ENCODE measurements at places on chromosomes 7 and 10.

GRCh38 chr7:151271699-151272355 lies 23.3 kb upstream of the SMARCD3 start:
- no peak for DNase-seq

DNA sequence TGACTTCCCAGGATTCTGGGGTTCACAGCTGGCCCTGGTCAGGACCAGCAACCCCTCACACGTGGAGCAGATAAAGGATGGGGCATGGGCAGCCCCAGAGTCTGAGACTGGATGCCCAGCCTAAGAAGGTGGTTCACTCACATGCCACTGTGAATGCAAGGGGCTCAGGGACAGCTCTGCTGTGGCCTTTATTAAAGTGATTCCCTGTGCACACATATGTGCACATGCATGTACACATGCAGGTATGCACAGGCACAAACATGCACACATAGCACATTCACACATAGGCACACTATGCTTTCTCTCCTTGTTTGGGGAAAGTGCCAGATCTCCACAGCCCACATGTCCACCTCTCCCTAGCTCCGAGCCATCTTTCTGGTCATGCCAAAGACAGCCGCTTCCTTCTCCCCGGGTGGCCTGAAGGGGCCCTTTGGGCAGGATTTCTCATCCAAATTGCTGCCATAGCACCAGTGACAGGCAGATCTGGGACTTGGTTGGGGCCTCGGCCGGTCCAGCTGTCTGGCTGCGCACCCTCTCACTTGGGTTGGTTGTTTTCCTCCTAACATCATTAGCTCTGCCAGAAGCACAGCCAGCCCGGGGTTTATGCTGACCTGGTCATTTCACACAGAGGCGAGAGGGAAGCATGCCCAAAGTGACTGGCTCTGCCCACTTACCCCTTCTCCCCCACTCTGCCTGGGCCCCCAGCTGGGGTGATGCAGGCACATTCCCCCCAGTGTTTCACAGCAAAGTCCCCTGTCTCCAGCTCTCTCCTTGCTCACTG lies 1.4 kb downstream of the GCK start:
- DNase-seq, result no peak

GRCh38 chr7:44477938-44478337 lies 12.5 kb downstream of the NUDCD3 start:
- DNase-seq, result no peak

DNA sequence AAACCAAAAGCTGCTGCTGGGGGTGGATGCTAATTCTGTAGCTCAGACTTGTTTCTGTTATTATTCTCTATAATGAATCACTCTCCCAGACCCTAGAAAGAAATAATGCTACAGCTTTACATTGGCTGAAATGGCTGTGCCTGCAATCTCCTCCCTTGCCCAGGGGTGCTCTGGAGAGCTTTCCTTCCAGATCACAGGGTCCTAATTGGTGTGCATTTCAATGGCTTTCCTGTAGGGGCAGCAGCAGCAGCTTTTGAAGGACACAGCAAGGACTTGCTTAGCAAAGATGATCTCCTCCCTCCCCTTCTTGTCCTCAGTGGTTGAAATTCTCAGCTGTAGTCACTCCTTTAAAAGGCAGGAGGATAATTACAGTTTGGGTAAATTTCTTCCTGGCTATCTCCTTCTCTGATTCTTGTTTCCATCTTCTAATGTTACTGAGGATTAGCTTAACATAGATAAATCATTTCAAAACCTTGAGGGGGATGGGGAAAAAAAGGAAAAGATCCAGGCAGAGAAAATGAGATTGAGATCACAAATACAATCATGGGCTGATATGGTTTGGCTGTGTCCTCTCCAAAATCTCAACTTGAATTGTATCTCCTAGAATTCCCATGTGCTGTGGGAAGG lies 120.2 kb upstream of the CTTNBP2 start:
- no peak for DNase-seq
